ENCODE measurements at places on chromosomes 3 and 15.

GRCh38 chr3:197496746-197497125 lies 59.0 kb downstream of the BDH1 start:
- DNase-seq, result no peak

DNA sequence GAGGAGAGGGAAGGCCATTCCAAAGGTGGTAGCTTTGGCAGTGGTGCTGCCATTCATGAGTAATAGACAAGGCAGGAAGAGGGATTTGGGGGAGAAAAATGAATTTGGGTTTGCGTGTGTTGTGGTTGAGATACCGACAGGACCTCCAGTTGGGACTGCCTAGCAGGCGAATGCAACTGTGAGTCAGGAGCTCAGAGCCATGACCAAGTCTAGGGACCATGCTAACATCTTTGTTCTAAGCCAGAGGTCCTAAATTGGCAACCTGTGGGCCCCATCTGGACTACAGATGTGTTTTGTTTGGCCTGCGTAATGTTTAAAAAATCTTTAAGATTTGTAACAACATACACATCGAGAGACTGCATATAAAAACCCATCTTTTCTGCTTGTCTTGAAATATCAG lies 61.6 kb downstream of the SAMMSON start:
- no peak for DNase-seq

- no peak for DNase-seq
Observed at GRCh38 chr3:116005404-116005803, 382.1 kb downstream of the GAP43 start.

- DNase-seq, result no peak
Observed at GRCh38 chr3:29718661-29719065, 437.8 kb downstream of the RBMS3 start.

- DNase-seq, result no peak
Observed at GRCh38 chr3:193225302-193226125, 15.5 kb upstream of the PLAAT1 start.

- peak; percentile 8 for DNase-seq
Observed at GRCh38 chr15:90644952-90645725, 72.0 kb upstream of the BLM start.

GRCh38 chr3:87855616-87856015 lies 203.2 kb downstream of the CGGBP1 start:
- no peak for DNase-seq

- no peak for DNase-seq
Observed at GRCh38 chr3:138440596-138440995, 6.2 kb downstream of the ESYT3 start.

GRCh38 chr3:181698263-181698954 lies 13.3 kb upstream of the SOX2 start:
- DNase-seq, result no peak

GRCh38 chr3:113079218-113079961 lies 88.6 kb downstream of the GTPBP8 start:
- DNase-seq, result no peak

DNA sequence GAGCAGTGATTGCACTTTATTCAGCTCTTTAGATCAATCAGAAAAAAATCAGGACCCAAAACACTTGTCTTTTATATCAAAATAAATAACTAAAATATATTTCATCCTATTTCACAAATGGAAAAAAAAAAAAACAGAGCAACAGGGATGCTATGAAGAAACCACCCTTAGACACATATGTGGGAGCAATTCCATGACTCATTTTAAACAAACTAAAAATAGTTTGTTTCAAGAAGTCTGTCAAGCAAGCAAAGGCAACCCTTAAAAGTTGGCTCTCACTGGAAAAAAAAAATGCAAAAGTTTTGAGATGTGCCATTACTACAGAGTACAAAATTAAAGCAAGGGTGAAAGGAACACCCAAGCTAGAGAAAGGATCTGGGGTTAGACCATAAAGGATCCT lies 5.7 kb downstream of the ATP13A3 start:
- DNase-seq, result no peak

DNA sequence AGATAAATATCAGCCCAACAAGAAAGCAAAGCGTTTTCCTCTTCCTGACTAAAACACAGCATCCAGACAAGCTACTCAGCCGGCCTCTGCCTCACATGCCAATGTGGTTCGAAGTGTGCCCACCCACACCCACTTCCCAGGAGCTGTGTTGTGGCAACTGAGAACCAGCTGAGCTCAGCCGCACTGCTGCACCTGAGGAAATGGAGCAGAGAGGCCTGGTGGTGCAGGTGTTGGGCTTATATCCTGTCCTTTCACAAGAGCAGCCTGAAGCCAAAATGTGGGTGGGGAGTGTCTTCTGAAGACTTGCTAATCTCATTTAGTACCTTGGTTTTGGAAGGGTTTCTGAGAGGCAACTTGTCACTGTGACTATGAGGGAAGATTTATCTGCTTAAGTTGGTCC lies 23.0 kb upstream of the RETNLB start:
- no peak for DNase-seq

- DNase-seq, result no peak
Observed at GRCh38 chr15:37819191-37819590, 115.2 kb upstream of the TMCO5A start.

GRCh38 chr3:52721730-52722008 lies 15.8 kb downstream of the SPCS1 start:
- no peak for DNase-seq

Data from gastrocnemius medialis (tissue), 4 donors.